ENCODE measurements at places on chromosomes 3 and 15.

DNA sequence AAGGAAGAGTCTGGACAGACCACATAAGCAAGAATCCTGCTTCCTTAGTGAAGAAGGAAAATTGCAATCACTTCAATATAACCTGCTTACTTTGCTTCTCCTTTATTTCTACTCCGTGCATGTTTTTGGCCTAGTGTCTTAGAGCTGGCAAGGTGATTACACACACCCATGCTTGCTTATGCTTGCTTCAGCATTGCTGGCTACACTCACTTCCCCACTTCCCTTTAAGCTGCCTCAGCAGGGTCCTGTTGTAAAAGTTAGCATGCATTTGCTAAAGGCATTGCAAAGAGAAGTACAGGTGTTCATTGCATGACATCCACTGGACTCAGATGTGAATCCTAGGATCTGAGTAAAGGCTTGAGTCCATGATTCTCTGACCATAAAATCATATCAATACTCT, 47.5 kb upstream of the STT3B start:
- DNase-seq: no peak

- no peak for DNase-seq
Observed at GRCh38 chr3:57512166-57512565, 32.0 kb downstream of the DNAH12 start.

GRCh38 chr15:95937128-95937528, 393.4 kb upstream of the NR2F2 start:
- no peak for DNase-seq

DNA sequence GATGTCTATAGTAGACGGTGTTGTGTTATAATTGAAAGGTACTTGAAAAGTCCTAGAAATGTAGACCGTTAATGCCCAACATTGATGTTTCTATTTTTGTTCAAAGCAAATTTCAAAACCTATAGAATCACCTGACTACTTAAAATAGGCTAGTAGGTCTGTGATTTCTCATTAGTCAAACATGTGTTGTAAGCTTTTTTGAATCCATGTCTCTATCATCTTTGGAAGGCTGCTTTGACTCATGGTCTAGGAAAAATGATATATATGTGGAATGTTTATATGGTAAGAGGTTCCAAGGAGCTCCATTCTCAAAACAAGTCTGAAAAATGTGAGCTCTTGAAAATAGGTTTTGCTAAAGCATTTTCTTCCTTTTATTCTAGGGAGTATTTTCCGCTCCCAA, 375.3 kb downstream of the LPP start:
- no peak for DNase-seq

DNA sequence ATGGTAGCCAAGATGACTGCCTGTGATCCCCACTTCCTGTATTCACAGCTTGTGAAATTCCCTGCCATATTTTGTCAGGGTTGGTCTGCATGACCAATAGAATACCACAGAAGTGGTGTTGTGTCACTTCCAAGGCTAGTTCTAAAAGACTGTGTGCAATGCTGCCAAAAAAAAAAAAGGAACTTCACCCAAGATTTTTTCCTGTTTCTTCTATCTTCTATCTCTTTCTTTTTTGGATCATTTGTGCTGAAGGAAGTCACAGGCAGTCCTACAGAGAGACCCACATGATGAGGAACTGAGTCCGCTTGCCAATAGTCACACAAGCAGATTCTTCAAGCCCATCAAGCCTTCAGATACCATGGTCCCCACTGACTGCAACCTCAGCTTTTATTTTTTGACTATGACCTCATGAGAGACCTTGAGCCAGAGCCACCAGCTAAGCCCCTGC, 18.1 kb upstream of the RAF1 start:
- DNase-seq: no peak

DNA sequence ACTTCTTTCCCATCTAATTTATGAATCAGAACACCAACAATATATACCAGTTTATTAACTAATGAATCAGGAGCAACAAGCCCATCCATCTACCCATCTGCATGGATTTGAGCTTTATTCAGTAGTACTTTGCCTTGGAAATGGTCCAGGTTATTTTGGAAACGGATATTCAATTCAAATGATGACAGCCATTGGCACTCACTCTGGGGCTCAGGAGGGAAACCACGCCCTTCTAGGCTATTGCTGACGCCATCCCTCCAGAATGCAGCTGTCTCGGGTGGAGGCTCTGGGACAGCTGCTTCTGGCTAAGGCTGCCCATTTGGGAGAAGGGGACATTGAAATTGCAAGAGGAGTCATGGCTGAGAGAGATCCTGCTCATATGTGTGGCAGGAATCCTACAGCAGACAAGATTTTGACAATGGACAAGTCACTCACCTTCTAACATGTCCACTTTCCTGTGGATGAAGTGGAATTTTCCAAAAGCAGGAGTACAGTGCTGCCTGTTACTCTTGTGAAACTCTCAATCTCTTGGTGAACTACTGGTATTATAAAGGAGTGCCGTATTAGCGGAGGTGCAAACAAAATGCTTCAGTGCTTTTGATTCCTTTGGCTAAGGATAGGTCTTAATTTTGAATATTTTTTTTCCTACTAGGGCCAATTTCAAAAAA, 29.3 kb upstream of the TRAK1 start:
- DNase-seq: no peak

DNA sequence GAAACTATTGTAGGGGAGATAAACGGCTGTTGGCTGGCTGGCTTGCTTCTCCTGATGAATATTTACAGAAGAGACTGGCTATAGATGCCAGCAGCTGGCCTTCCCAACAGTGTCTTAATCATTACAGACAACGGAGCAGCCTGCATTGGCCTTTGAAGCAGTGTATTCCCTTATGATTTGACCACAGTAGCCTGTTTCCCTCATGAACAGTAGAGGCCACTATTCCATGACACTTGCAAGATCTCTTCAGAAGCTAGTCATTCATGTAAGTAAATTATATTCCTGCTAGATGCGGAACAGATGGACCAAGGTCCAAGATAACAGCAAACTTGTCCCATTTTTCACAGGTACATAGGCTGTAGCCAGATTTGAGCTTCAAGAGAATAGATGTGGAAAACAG, 47.3 kb downstream of the TMCO5A start:
- DNase-seq: peak; percentile 10

- no peak for DNase-seq
Observed at GRCh38 chr3:50155891-50156290, 767 bp downstream of the SEMA3F start.

DNA sequence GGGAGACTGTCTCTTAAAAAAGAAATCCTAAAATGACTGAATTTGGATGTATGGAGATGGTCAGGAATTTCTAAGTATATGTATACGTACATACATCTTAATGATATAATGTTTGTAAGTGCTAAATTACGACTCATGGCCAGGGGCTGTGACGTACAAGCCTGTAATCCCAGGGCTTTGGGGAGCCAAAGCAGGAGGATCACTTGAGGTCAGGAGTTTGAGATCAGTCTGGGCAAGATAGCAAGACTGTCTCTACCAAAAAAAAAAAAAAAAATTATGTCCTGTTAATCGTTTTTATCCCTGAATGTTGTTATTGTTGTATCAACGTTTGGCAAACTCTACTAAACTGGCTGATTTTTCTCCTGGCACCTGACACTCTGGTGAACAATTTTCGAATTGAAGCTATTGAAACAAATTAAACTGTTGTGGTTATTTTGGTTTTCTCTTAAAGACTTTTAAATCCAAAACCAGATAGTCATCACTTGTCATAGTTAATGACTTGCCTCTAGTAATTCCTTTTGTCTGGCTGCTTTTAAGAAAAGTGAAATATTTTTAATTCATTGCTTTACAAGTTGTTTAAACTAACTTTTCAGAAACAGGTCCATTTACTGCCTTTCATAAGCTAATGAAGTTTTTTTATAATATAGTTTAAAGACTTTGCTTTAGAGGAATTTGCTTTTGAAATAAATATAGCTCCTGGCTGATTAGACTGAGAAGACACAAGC, 7.0 kb downstream of the MORF4L1 start:
- peak; percentile 66 for DNase-seq

- DNase-seq: no peak
Observed at GRCh38 chr3:104396974-104397669, 969.6 kb upstream of the ALCAM start.

DNA sequence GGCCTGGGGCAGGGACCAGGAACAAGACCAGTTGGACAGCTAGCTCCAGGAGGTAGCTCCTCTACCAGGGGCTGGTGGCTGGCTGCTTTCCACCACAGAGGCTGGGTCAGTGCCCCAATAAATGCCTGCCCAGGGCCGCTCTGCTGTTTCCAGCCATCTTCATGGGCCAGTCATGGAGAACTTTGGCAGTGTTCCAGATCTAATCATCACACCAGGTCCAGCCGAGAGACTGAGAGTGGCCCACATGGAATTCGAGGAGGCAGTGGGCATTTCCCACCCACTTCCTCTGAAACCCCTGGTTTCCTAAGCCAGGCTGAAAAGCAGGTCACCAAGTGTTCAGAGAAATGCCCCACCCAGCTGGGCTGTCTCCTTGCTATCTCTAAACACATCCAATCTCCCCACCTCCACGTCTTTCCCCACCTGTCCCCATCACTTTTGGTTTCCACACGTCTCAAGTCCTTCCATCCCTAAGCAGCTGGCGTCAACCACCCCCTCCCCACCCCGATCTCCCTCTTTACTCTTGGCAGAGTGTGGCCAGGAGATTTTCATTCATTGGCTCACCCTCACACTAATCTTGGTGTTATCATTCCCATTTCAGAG, 190.0 kb upstream of the LINGO1 start:
- no peak for DNase-seq

DNA sequence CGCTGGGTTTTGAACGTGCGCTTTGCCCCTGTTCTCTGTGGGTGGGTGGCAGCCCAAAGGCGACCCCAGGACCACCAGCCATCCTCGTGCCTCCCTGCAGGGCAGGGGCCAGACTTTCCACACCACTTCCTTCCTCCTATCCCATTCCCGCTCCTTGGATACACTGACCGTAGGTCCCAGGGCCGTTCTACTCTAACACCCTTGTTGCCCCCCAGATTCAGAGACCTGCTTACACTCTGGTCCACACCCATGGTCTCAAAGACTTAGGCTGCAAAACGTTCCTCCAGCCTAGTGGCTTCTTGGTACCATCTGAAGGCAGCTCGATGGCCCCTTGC, 318 bp upstream of the DCLK3 start:
- DNase-seq: no peak

DNA sequence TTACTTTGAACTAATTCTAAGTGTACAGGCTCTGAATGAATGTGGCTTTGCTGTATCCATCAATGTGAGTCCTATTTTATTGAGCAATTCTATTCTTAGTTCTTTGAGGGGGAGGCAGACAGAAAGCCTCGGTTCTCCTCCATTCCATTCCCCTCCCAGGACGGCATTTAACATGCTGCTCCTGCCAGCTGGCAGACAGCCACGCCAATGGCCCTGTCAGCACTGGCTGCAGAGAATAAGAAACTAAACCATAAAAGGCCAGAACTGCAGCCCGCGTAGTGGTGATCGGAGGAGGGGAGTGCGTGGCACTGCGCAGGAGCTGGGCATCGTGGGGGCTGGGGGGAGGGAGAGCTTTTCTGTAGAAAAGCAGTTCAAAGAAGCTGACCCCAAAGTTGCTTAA, 76.0 kb upstream of the HACD2 start:
- no peak for DNase-seq
